ENCODE measurements at places on chromosomes 11 and 22.

- DNase-seq: no peak
These were observed 120.1 kb downstream of the ENTHD1 start for GRCh38 chr22:39773503-39773902.

GRCh38 chr11:113405724-113406478 lies 18.3 kb downstream of the ANKK1 start:
- no peak for DNase-seq

DNA sequence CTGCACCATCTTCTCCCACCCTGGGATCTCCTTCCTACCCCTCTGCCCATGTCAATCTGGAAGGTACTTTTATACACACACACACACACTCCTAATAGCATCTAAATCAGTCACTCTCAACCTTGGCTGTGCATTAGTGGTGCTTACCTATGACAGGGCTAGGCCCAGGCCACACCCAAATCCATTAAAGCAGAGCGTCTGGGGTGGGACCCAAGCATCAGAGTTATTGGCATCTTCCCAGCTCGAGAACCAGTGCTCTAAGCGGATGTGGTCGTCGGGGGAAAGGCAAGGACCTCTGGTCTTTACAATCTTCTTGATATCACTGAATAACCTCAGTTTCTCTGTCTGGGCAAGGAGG lies 194.6 kb downstream of the TRIM29 start:
- no peak for DNase-seq

DNA sequence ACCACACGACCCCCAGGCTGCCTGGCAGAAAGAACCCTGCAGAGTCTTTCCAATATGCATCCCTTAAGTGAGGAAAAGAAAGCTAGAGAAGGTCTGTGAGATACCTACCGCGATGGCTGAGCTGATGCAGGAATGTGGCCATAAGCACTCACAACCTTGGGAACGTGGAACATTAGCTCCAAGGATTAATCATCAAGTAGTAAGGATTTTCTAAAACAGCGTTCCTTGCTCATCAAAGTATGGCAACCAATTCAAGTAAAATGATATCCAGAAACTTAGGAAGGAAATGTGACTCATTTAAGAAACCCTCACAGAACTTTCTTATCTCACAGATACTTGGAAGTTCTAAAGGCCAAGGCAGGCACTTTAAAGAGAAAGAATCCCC lies 12.8 kb downstream of the PACSIN2 start:
- DNase-seq: no peak

DNA sequence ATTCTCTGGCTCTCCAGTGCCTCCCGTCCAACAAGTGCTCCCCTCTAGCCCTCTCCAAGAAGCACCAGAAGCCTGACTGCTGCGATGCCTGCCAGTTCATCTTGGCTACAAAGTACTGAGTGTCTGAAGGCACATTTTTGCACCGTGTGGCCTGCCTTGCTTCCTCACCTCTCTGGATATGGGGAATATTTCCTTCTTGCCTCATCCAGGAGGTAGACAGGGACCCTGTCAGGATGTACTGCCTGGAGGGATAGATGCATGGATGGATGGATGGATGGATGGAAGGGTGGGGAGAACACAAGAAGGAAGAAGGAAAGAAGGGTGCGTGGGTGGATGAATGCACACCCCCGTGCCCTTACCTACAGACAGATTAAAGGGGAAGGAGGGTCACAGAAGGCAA lies 27.6 kb downstream of the KCTD17 start:
- DNase-seq: no peak

DNA sequence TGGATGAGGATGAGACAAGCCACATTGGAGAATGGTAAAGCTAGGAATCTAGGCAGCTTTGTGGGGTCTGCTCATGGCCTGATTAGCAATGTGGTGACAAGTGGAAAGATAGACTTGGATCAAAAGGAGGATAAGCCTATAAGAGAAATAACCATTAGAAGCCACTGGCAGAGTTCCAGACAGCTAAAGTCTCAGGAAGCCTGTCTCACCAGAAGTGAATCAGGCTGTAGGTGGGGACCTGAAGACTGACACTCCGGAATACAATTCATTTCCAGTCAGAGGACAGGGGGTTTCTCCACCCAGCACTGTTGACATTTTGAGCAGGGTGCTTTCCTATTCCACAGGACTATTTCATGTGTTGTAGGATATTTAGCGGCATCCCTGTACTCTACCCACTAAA lies 129.7 kb downstream of the ARHGAP42 start:
- no peak for DNase-seq

- DNase-seq: no peak
These were observed 4.1 kb downstream of the PANX2 start for GRCh38 chr22:50174382-50175190.

DNA sequence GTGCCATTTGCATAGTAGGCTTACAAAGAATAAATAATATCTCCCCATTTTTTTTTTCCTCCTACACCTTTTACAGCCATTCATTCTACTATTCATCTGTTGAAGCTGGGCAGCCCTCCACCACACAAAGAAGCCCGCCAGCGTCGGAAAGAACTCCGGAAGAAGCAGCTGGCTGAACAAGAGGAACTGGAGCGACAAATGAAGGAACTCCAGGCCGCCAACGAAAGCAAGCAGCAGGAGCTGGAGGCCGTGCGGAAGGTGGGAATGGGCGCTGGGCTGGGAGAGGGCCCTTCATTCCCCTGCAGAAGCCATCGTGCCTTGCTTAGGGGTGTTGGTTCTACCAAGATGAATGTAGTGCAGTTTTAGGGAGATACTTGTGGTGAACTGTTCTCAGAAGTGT lies 68.6 kb downstream of the SWAP70 start:
- DNase-seq: no peak

GRCh38 chr22:36811094-36811800 lies 5.6 kb downstream of the PVALB start:
- no peak for DNase-seq

DNA sequence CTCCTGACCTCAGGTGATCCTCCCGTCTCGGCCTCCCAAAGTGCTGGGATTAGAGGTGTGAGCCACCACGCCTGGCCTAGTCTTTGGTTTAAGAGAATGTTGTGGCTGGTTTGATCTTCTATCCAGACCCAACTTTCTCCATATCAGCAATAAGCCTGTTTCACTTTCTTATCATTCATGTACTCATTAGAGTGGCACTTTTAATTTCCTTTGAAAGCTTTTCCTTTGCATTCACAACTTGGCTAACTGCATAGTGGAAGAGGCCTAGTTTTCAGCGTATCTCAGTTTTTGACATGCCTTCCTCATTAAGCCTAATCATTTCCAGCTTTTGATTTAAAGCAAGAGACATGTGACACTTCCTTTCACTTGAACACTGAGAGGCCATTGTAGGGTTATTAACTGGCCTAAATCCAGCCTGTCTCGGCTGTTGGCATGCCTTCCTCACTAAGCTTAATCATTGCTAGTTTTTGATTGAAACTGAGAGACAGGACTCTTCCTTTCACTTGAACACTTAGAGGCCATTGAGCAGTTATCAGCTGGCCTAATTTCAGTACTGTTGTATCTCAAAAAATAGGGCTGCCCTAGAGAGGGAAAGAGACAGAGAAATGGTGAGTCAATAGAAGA lies 13.1 kb upstream of the RPL3 start:
- no peak for DNase-seq

DNA sequence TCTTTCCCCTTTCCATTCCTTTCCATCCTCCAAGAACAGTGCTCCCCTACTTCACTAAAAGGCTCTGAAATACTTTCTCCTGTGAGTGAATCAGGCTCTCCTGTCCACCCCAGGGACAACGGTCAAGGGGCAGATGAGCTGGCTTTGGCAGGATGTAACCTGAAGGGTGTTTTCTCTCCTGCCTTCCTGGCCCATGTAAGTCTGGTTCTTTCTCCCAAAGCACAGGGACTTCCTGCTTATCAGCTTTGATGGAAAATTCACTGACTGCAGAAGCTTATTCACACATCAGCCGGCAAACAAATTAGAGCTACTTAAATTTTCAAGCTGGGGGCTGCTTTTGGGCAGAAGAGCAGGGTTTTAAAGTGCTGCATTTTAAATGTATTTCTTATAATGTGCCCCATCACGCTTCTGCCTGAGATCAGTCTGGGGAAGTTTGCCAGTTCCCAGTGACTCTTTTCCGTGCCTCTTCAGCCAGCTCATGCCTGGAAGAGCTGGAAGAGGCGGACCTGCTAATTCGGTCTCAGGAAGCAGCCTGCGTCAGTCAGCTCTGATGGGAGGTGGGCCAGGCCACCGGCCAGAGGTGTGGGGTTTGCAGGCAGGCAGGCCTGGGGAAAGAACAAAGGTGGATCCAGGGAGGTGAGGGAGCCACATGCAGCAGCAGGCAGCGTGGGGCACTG lies 140.4 kb upstream of the TBCEL start:
- DNase-seq: no peak

- no peak for DNase-seq
These were observed 28.0 kb downstream of the USP35 start for GRCh38 chr11:78216571-78217287.

DNA sequence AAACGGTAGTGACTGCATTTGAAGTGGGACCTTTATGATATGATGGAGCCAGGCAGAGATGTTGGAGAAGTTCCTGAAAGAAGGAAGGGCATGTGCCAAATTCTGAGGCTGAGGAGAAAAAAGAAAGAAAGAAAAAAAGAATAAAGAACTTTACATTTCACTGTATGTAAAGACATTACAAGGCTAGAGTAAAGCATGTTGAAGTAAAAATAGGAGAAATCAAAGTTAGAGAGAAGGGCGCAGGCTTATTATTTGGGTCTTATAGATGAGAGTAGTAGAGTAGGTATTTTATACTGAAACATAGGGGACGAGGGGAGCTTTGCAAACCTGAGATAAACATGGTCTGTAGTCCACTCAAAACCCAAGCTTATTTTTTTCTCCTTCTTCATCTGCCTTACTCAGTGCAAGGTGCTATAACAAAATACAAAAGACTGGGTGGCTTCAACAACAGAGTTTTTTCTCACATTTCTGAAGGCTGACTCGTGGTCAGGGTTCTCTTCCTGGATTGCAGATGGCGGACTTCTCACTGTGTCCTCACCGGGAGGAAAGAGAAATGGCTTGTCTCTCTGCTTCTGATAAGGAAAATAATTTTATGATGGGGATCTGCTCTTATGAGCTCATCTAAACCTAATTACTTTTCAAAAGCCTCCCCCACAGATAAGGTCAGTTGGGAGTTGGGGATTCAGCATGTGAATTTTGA lies 2.7 kb downstream of the HBG1 start:
- no peak for DNase-seq

Measured in central memory CD4-positive, alpha-beta T cell (primary cell).